ENCODE measurements at places on chromosomes 16 and 17.

- DNase-seq: no peak
These were observed 70.1 kb downstream of the NLK start for GRCh38 chr17:28112606-28113005.

GRCh38 chr17:40371261-40371929 lies 6.9 kb upstream of the GJD3 start:
- no peak for DNase-seq

DNA sequence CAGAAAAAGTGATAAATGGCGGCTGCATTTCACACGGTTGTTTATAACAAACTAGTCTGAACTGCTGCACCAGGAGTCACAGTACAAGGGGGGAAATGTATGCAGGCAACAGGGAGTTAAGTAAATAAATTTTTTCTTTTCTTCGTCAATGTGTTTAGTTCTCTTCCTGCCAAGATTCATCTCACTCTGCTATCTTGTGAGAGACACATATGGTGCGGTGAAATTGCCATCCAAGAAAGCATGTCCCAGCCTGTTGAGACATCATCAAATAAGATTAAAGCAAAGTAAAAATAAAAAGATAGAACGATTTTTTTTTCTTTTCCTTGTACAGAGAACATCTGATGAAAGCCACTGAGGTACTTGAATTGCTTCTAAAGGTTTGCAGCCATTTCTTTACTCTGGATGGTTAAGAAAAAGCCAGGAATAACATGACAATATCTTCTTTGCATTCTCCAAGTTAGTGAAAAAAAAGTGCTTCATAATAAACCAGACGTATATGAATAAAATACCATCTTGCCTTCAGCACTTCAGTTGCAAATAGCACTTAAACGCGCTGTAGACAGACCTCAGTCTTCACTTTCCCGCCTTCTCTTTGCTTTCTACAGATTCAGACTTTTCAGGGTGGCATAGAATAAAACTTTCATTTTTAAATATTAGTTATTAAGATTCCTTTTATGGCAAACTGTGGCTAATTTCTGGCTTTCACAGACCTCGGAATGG lies 506.2 kb upstream of the ZFHX3 start:
- DNase-seq: no peak

GRCh38 chr17:70006159-70006558 lies 68.9 kb upstream of the KCNJ16 start:
- DNase-seq: no peak

DNA sequence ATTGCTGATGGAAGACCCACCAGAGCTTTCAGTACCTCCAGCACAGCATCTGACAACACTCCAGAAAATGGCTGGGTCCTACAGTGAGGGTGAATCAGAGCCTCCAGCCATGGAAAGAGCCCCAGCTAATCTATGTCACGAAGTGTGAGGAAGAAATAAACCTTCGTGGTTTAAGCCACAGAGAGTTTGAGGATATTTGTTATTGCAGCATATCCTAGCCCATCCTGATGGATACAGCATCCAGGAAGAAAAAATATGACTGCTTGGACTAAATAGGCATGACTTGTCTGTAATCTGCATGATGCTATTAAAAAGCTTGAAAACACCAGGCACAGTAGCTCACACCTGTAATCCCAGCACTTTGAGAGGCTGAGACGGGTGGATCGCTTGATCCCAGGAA lies 13.3 kb upstream of the CCL17 start:
- no peak for DNase-seq

DNA sequence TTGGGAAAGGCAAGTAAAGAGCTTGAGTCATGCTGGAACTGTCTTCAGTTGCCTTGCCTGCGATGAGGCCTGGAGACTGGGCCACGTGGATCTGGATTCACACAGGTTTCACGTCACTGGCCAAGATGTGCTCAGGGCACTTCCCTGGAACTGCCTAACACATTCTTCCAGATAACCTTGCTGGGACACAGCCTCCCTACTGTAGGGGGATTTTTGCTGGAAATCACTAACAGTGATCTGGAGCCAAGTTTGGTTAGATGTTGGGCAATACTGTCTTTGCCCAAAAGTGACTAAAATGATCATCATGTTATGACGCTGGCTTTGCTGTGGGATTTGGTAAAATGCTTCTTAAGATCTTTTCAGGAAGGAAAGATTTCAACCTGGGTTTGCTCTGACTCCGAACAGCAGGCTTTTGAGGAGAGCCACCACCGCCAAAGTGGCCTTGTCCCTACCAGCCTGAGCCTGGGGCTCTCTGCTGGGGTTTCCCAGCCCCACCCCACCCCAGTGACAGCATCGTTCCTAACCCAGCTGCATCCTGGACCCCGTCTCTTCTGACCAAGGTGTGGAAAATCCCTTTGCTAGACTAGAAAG lies 14.7 kb downstream of the C1QTNF1 start:
- peak; percentile 31 for DNase-seq

- no peak for DNase-seq
These were observed 482.7 kb upstream of the EEF2KMT start for GRCh38 chr16:5580296-5580695.

GRCh38 chr17:49851387-49852291 lies 3.8 kb upstream of the TAC4 start:
- peak; percentile 41 for DNase-seq

GRCh38 chr17:74682471-74683190 lies 30.1 kb downstream of the CD300LF start:
- DNase-seq: no peak
